Activated naive CD8-positive, alpha-beta T cell treated with anti-CD3 and anti-CD28 coated beads, Interleukin-2, amount 50 U/mL, for 16 hours (primary cell): ENCODE measurements at places on chromosomes 2 and 18.

- DNase-seq, result no peak
Measured at GRCh38 chr2:178309541-178309940, 115.2 kb downstream of the OSBPL6 start.

DNA sequence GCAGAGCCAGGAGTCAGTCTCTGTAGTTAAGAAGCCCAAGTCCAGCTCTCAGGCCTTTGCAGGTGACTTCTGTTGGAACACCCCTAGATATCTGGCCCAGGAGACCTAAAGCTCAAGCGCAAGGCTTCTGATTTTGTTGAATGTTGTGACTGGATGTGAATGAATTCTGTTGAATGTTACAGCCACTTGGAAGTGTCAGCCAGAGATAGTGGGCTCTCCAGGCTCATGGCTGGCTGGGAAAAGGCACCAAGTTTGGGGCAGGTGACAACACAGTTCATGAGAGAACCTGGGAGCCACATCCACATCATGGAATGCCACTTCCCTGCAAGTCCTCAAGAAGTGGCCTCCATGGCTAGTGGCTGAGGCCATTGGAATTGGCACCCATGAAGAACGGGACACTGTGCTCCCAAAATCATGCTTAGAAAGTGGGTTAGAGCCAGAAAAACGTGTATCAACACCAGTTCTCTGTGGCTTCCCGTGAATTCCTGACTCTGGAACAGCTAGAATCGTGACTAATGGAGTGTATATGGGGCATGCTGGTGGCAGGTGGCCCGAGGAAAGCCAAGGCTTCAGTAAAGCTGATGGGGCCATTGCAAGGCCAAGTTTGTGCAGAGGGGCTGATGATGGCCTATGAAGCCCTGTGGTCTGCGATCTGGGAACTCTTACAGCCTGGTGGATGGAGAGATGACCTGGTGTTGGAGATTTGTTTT lies 30.2 kb downstream of the EDAR start:
- DNase-seq, result no peak

DNA sequence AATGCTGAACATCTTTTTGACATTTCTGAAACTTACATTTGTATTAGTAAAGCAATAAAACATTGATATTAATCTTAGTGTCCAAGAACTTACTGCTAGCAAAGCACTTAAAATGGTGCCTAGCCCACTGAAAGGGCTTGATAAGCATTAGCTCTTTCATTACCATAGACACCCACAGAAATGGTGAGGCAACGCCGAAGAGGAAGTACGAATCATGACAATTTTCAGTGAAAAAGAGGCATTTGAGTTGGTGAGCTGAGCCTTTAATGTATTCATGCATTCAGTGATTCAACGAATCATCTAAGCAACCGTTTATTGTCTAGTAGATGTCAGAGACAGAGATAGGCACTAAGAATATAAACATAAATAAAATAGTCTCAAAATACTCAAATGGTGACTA lies 101.1 kb downstream of the PIGN start:
- no peak for DNase-seq

- DNase-seq, result no peak
Measured at GRCh38 chr18:8301427-8302172, 307.6 kb upstream of the RAB12 start.

DNA sequence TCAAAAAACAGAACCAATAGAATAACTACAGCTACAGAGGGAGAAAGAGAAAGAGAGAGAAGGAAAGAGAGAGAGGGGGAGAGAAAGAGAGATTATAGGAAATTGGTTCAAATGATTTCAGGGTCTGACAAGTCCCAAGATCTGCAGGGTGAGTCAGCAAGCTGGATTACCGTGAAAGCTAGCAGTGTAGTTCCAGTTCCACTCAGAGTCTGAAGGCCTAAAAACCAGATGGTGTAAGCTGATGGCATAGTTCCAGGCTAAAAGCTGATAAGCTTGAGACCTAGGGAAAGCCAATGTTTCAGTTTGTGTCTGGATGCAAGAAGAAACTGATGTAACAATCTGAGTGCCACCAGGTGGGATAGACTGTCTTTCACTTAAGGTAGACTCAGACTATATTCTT lies 397.7 kb downstream of the TRIB2 start:
- no peak for DNase-seq

DNA sequence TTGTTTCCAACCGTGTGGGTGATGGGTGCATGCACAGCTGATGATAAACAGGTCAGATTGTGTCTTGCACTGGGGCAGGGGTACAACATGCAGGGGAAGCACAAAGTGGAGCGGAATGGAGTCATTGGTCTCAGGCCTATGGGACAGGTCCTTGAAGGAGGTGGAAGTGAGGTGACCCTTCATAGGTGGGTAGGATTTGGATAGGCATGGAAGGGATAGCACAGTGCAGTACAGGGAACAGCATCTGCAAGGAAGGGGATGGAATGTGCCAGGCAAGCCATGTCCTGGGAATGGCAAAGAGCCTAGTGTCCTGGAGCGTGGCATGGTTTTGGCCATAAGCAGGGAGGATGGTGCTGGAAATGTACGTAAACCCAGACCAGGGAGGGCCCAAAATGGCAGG lies 143.9 kb downstream of the CAPN13 start:
- no peak for DNase-seq

DNA sequence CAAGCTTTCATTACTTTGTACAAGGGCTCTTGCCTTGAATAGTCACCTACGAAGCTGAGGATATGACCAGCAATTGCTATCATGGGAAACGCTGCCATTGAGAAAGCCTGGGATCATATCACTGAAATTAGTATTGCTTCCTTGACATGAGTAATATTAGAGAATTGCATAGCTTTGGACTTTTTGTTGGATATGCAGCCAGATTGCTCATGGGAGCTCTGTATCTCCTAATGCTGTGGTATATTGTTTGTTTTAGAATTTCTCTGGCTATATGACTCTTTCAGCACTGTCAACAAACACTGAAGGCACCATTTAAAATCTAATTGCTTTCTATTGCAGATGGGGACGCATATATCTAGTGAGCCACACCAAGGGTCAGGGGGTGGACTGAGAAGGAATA lies 80.0 kb upstream of the WDSUB1 start:
- no peak for DNase-seq

- no peak for DNase-seq
Measured at GRCh38 chr2:102186791-102187495, at the start of gene IL1RL2. Gene IL1RL2, plus strand, starts transcription at chr2:102187023. Its CDS starts 845 bp downstream, at chr2:102187868.

DNA sequence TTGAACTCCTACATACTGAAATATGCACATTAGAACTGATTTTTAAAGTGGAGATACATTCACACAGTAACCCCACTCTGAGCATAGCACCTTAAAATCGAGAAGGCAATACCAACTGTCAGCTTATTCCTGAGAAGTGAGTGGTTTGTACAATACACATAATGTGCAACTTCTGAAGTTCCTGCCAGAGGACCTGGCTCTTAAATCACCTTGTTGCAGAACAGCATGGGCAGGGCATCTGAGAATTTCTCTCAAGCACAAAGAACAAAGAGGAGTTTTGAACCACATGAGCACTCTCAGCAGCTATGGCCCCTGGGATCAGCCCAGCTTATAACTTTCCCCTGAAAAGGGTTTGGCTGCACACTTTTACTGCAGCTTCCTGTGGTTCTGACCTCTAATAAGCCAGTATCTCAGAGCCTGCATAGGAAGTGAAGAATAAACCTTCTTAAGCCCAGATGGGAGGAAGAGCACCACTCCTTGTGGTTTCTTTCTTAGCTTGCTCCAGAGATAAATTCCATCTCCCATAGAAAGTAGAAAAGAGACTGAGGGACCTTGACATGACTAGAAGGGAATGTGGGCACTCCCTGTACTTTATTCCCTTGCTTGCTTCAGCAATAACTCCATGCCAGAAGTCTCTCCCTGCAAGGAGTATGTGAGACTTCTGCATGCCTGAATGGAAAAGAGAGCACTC lies 862.3 kb downstream of the SUCLG1 start:
- no peak for DNase-seq

DNA sequence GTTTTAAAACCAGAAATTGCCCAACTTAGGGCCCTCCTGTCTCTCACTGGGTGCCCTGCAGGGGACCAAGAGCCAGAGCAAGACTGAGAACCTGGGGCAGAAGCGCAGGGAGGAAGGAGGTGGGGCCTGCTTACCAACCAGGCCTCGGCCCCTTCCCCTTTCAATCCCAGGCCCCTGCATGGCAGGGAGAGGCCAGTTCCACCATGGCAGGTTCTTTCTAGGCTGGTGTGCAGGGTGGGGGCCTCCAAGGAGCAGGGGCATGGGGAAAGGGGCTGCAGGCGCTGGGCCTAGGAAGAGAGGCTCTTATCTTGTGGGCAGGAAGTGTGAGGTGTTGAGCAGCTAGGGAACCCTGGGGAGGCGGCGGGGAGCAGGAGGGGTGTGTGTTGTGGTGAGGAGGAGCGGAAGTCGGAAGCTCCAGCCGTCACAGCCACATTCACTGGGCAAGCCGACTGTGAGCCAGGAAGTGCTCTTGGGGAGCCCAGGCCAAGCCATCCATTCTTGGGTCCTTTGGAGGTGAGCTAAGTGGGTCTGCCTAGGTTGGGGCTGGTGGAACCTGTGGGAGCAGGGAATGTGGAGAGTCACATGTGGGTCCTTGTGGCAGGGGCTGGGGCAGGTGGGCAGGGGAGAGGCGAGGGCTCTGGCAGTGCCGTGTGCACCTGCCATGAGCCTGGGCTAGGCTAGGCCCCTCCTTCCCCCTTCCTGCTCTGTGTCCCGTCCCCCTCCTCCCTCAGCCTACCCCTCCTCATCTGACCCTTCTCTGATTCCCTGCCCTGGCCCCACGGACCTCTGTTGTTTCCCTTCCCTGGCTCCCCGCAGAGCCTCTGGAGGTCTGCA lies at the start of gene PSD4:
TSS of gene PSD4 (plus strand) at position 430 of the 834 bp plus-strand sequence. CDS start 8,486 bp downstream, outside the sequence.
- peak; percentile 65 for DNase-seq

DNA sequence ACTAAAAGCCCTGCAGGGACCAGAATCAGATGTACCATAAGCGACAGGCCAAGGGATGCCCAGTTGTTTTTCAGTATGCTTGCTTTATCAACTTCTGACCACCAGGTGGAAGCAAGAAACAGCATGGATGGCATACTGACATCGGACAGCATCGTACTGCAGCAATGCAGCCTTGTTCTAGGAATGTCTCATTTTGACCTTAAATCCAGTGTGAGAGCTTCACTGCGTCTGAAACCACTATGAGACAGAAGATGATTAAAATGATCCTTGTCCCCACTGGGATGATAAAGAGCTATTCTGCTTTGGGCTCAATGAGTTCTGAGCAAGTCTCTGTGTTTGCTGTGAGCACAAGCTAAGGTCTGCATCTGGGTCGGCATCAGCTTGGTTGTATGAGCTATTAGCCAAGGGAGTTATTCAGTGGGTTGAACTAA lies 54.3 kb downstream of the CDK15 start:
- peak; percentile 7 for DNase-seq

GRCh38 chr2:70565039-70565731 lies 11.6 kb upstream of the TGFA start:
- no peak for DNase-seq

DNA sequence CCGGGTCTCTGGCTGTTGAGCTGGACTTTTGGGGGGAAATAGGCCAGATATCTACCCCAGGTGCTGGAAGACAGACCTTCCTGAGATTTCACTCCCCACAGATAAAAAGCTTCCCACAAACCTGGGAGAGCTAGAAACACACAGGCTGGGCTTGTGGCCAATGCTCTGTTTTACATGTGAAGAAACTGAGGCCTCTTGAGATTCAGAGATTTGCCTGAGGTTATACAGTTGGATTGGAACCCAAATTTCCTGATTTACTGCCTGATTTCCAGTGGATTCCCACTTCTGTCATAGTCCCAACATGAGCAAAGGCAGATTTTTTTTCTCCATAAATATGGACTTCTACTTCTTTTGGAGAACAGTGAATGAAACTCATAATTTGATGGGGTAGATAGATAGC lies 360.2 kb downstream of the SETBP1 start:
- no peak for DNase-seq

DNA sequence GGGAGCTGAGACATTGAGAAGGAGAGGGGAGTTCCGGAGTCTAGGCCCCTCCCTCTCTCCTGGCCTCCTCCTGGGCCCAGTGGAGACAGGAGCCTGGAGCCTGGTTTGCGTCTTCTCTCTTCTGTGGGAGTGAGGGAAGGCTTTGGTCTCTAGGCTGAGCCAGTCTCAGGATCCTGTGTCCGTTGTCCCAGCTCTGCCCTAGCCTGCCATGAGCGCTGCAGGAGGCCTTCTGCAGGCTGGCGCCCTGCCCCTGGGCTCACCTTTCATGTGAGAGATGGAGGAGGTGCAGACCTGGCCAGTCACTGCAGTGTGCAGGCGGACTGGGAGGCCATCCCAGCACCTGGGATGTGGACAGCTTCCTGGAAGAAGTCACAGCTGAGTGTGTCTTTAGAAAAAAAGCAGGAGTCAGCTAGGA lies 8.7 kb downstream of the IMPA2 start:
- DNase-seq, result no peak

- no peak for DNase-seq
Measured at GRCh38 chr18:60191926-60192325, 180.6 kb downstream of the MC4R start.

DNA sequence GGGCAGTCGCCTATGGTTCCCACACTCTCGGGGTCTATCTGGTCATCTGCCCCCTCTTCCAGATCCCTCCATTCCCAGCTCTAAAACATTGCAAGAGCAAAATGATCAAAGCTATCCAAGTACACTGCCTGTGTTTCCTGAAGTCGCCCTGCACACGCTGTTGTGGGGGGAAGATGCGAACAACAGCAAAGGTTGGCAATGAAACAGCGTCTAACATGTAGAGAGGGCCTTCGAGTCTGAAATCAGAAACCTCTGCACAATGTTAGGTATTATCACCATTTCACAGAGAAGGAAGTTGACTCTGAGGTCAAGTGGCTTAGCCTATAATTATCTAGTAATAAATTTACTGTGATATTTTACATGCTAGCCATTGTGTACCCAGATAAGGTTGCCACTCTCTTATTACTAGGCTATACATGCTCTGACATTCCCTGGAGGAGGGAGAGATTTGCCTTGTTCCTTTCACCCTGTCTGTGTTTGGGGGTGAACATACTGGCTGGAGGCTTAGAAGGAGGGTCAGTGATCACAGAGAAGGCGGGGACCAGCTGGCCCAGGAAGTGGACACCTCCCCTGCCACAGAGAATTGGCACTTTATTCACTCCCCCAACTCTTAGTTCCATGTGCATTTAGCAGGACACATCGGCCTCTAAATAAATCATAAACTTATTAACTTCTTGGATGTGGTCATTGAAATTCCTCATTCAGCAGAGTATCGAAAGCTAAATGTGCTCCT lies 36.8 kb downstream of the KCTD1 start:
- no peak for DNase-seq

- DNase-seq, result no peak
Measured at GRCh38 chr2:222504719-222505118, 80.4 kb downstream of the SGPP2 start.

GRCh38 chr18:76134628-76135027 lies 360.4 kb downstream of the ZNF516 start:
- DNase-seq, result no peak

- DNase-seq, result no peak
Measured at GRCh38 chr2:85717308-85718008, 23.3 kb downstream of the GNLY start.

DNA sequence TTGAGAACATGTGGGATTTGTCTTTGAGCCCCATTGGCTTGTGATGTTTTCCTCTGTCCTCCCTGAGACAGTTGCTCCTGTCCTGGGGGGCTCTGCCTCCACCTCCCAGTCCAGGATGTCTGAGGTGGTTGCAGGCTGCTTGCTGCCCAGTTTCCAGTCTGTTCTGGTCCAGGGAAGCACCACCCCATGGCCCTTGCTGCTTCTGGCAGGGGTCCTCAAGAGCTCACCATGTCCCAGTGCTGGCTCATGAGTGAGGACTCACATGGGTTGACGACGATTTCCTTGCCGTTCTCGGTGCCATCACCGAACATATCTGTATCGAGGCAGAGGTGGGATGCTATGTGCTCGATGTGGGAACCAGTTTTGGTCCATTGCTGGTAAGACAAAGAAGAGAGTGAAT lies 103.4 kb upstream of the CAPN13 start:
- no peak for DNase-seq

- DNase-seq, result no peak
Measured at GRCh38 chr2:152234277-152234676, 58.7 kb upstream of the STAM2 start.
